ENCODE measurements at places on chromosomes 12 and 14. TPM values are rescaled to one million over a fixed set of nuclear protein-coding genes. Genes with fewer than 3 reads are reported as not detected.
A peak's percentile ranks its signal among the peaks of the same experiment; 100 is the strongest.

- peaks cover 8% of the 10 kb centered on the region for H3K4me1 ChIP-seq
- peak overlapping the region; percentile 54 for H3K27ac ChIP-seq
- H3K27me3 ChIP-seq: no peaks in the 10 kb centered on the region
- H3K4me3 ChIP-seq: no peak overlapping the region
- DNase-seq: no peak
These were observed 21.1 kb downstream of the NUBPL start for GRCh38 chr14:31582286-31582691.

DNA sequence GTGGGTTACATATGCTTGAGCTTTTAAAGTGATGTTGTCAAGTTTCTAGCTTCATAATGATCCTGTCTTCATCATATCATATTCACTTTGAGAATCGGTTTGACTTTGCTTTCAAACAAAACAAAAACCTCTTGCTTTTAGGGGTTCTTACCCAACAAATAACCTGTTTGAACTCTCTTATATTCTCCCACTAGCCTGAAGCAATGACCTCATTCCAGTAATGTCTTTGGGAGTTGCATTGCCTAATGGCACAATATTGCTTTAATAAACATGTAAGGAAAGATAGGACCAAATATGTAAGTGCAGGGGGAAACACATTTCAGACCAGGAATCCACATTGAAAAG lies 27.7 kb downstream of the WBP11 start:
- peaks cover 26% of the 10 kb centered on the region for H3K4me1 ChIP-seq
- no peaks in the 10 kb centered on the region for H3K36me3 ChIP-seq
- H3K27me3 ChIP-seq: no peaks in the 10 kb centered on the region
- DNase-seq: no peak
- H3K4me3 ChIP-seq: peak overlapping the region; percentile 62

DNA sequence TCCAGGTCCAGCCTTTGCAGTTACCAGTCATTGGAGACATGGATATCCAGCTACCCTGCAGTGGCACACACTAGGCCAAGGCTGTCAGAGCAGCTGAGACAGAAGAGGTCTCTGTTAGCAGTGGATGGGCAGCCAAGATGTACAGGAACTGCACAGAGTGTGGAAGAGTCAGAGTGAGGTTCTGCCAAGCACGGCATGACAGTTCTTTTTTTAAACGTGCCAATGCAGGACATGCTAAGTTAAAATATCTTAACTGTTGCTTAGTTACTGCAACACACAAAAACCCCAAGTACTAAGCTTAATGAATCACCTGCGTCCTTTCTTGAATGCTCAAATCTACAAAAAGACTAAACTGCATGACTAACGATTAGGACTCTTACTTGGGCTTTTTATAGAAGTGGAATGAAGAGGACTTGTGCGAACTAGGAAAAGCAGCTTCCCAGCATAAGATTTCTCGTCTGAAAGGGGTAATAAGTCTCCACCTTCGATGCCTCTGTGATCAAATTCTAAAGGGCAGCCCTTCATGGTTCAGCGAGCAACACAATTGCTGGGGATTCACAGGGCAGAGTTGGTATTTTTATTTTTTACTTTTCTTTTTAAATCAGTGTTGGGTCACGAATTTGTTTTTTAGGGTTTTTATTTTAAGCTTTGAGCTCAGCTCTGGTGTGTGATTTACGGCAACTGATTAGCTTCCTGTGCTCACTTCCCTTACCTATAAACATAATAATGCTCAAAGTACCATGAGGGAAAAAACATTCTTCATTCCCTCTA lies 20.6 kb downstream of the MAPK1IP1L start:
- peak overlapping the region; percentile 51 for H3K27ac ChIP-seq
- no peaks in the 10 kb centered on the region for H3K36me3 ChIP-seq
- H3K27me3 ChIP-seq: no peaks in the 10 kb centered on the region
- DNase-seq: no peak
- H3K4me3 ChIP-seq: no peak overlapping the region

GRCh38 chr12:87995581-87996178 lies 33.5 kb downstream of the C12orf50 start:
- H3K27me3 ChIP-seq: no peaks in the 10 kb centered on the region
- H3K4me1 ChIP-seq: no peaks in the 10 kb centered on the region
- H3K27ac ChIP-seq: no peak overlapping the region

GRCh38 chr14:77126461-77126990 lies 15.1 kb downstream of the ZDHHC22 start:
- no peak for DNase-seq
- peaks cover 39% of the 10 kb centered on the region for H3K4me1 ChIP-seq
- H3K27me3 ChIP-seq: peaks cover 31% of the 10 kb centered on the region
- no peaks in the 10 kb centered on the region for H3K36me3 ChIP-seq
- H3K27ac ChIP-seq: no peak overlapping the region

DNA sequence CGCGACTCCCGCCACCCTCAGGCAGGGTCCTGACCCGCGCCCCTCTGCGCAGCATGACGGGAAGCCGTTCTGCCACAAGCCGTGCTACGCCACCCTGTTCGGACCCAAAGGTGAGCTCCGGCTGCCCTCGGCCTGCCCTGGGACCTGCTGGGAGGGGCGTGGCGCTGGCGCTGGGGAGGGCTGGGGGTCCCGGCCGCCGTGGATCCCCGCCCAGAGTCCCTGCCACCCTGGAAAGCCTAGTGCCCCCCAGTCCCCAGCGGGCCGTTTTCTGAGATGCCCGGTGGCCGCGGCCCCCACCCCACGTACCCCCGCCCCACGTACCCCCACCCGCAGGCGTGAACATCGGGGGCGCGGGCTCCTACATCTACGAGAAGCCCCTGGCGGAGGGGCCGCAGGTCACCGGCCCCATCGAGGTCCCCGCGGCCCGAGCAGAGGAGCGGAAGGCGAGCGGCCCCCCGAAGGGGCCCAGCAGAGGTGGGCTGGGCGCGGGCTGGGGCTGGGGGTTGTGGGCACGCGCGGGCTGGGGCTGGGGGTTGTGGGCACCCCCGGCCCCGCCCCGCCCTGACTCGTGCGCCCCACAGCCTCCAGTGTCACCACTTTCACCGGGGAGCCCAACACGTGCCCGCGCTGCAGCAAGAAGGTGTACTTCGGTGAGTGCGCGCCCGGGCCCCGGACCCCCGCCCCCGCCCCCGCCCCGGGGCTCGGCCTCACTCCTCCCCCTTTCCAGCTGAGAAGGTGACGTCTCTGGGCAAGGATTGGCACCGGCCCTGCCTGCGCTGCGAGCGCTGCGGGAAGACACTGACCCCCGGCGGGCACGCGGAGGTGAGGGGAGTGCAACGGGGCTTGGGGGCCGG lies 4.0 kb downstream of the CRIP2 start:
- peaks cover 21% of the 10 kb centered on the region for H3K36me3 ChIP-seq

- no peak for DNase-seq
- no peak overlapping the region for H3K4me3 ChIP-seq
- H3K27me3 ChIP-seq: no peaks in the 10 kb centered on the region
- H3K4me1 ChIP-seq: no peaks in the 10 kb centered on the region
- no peak overlapping the region for H3K27ac ChIP-seq
These were observed 19.1 kb upstream of the ARMH4 start for GRCh38 chr14:58171090-58171489.

- no peaks in the 10 kb centered on the region for H3K4me1 ChIP-seq
- H3K4me3 ChIP-seq: no peak overlapping the region
These were observed 62.4 kb downstream of the SCN8A start for GRCh38 chr12:51653431-51653830.

- no peak overlapping the region for H3K4me3 ChIP-seq
- DNase-seq: no peak
- peaks cover 27% of the 10 kb centered on the region for H3K36me3 ChIP-seq
- H3K27ac ChIP-seq: no peak overlapping the region
- H3K4me1 ChIP-seq: peaks cover 34% of the 10 kb centered on the region
These were observed 101.9 kb downstream of the RFLNA start for GRCh38 chr12:124396544-124397398.

GRCh38 chr14:103185051-103186029 lies 62.1 kb downstream of the TNFAIP2 start:
- peaks cover 18% of the 10 kb centered on the region for H3K27me3 ChIP-seq
- H3K36me3 ChIP-seq: no peaks in the 10 kb centered on the region
- no peak overlapping the region for H3K27ac ChIP-seq
- no peak overlapping the region for H3K4me3 ChIP-seq
- no peak for DNase-seq
- peaks cover 10% of the 10 kb centered on the region for H3K4me1 ChIP-seq

Gene PLXNC1
- 11.7 TPM for polyA plus RNA-seq

Gene PCED1B
- polyA plus RNA-seq: 26.8 TPM

Gene KRT71
- polyA plus RNA-seq: not detected

Gene HOXC12
- not detected for polyA plus RNA-seq

Gene AQP2
- not detected for polyA plus RNA-seq

Gene WNK1
- 10.6 TPM for polyA plus RNA-seq

All from spleen (tissue), 13 donors.